ENCODE measurements at places on chromosomes 3 and 15. TPM values are rescaled to one million over a fixed set of nuclear protein-coding genes. Genes with fewer than 3 reads are reported as not detected.

DNA sequence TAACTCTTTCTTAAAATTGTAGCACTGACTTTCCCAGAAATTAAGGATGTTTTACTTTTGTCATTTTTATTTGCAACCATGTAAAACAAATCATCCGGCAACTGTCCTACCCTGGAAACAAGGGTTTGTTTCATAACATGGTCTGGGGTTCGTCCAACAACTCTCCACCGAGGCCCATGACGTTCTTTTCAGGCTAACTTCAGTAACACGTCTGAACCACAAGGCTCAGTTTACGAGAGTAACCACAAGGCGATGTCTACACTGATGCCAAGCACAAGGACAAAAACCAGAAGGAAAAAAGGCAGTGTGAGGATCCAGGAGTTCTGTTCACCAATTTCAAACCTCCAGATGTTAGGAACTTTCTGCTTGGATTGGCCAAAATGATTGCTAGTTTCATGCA, 546.1 kb downstream of the NTRK3 start:
- DNase-seq = peak; percentile 46

The GPR149 gene
- 0.35 TPM for total RNA-seq

The DLEC1 gene
- total RNA-seq = 0.22 TPM

The FEZF2 gene
- not detected for total RNA-seq

DNA sequence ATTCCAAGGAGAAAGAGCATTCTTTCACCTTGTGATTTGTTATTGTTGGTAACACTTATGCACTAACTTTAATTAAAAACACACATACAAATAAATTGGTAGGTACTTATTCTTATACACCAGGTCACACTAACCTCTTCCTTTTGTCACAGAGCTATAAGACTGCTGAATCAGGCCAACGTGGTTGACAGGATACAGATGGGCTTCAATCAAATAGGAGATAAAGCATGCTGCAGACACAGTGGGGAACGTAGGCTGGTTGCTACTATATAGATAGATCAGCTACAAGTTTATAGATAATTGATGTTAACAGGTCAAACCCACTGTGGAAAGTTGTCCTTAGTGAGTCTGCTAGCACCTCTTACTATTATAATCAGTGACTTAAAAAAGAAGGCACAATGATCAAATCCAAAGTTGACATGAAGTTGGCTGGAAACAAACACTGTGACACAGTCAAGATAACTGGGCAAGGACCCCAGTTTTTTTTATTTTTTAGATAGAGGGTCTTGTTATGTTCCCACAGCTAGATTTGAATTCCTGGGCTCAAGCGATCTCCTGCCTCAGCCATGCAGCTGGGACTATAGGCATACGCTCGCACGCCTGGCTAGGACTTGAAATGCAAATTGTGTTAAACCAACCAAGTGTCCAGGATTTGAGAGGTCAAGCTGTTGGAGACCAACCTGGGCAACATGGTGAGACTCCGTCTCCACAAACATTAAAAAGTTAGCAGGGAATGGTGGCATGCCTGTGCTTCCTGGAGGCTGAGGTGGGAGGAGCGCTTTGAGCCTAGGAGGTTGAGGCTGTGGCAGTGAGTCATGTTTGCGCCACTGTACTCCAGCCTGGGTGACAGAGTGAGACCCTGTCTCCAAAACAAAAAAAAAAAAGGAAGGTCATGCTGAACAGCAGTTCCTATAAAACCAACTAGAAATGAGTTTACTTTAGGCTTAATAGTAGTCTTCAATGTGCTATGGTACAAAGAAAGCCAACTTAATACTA, 97.9 kb upstream of the MEX3B start:
- DNase-seq = no peak

The PRKAR2A gene
- 24.3 TPM for total RNA-seq

DNA sequence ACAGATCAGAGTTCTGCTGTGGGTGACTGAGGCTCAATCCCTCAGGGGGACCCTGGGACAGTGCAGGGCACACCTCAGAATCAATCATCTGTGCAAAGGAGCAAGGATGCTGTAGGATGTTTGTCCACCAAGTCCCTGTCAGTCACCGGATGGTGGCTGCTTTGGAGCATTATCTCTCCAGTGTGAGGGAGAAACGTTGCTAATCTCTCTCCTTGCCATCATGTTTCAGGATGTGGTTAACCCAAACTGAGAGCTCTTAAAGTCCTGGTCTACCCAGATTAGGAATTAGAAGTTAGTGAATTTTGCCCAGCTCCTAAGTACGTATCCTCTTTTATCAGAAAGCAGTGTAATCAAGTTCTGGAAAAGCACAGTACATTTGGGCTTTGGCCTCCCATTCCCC, 26.2 kb upstream of the LRRC3B start:
- DNase-seq = no peak

DNA sequence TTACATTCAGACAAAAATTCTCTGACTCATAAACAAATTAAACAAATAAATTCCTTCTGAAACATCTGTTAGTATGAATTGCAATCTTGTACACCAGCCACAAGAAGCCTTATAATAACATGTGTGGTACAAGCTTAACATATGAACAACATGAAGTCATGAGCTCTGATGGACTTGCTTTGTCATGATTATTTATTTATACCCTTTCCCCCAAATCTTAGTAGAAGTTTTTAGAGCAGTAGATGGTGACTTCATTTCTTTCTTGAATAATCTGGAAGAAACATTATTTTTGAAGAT, 633.4 kb downstream of the EPHA3 start:
- DNase-seq = no peak

The SPATA12 gene
- total RNA-seq = 0.04 TPM

DNA sequence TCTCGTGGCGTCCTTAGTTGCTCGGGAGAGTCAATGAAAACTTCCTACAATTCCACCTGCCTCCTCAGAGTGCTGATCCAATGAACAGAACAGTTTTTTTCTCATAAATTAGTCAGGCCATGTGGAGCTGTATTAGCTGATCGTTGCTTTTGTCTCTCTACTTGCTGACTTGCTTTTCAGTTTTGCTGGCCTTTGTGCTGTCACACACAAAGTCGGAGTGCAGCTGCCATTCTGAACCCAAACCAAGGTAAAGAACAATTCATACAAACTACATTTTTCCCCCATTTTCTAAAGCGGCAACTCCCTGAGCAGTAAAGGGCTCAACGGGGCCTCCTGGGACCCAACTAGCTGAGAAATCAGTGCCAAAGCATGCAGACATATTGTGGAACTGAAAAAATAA, 43.1 kb downstream of the MEIS2 start:
- no peak for DNase-seq

The SLC28A1 gene
- 0.35 TPM for total RNA-seq

The VIPR1 gene
- total RNA-seq = 1.2 TPM

GRCh38 chr3:117721866-117722265, 1012.3 kb downstream of the TUSC7 start:
- no peak for DNase-seq

The DPP8 gene
- total RNA-seq = 22.8 TPM

DNA sequence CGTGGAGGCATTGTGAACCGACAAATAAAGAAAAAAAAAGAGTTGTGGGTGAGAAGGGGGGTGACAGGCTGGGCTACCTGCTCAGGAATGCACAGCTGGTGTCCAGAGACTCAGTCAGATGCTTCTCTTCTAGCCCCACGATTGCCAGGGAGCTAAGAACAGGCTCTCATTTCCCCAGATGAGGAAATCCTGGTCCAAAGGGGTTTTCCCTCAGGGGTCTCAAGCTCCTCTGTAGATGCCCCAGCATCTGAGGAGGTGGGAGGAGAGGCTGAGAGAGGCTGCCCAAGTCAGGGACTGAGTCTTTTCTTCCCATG, 35.5 kb downstream of the BNC1 start:
- peak; percentile 2 for DNase-seq

The LSAMP gene
- 9.8 TPM for total RNA-seq

The AGBL1 gene
- 18.1 TPM for total RNA-seq

- DNase-seq = no peak
Observed at GRCh38 chr3:47910233-47910632, 106.0 kb downstream of the MAP4 start.

DNA sequence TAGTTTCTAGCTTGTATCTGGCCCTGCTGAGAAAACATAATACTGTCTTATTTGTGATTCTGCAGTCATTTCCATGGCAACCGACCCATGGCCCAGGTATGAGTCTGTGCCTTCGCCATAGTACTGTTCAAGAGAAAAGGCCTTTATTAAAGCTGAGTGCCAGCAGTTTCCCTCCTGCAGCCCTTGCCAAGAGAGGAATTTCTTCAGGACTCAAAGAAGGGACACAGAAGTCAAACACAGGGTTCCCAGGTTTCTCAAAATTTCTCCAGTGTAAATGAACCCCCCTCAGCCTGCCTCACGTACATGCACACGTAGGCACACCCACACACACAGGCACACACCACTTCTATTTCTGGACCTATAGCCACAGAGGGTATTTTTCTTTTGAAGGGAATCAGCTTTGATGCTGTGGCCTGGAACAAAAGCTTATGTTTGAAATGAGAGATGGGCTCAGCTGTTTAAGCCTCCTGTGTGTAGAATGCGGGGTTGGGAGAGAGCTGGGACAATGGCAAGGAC, 269.2 kb downstream of the PDCD6IP start:
- DNase-seq = peak; percentile 10

DNA sequence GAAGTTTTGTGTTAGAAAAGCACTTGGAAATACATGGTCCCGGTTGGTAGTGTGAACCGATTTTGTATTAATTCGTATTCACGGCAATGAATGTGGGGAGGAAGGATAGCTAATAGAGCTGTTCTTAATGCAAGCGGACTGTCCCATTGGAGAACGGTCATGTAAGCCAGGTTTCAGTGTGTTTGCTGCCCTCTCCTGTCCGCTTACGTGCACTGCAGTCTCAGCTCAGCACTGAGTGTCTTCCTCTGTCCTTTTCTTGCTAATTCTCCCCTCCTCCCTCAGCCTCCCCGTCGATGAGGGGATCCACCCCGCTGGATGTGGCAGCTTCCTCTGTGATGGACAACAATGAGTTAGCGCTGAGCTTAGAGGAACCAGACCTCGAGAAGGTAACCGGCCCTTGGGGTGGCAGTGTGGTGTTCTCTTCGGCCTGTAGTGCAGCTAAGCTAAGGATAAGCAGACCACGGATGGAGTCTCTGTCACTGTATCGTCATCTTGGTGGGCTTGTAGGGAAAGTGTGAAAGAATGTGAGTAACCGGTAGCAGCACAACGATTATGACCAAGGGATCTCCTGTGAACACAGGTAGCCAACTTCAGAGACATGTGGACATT, 267.5 kb upstream of the CHRM5 start:
- peak; percentile 83 for DNase-seq

DNA sequence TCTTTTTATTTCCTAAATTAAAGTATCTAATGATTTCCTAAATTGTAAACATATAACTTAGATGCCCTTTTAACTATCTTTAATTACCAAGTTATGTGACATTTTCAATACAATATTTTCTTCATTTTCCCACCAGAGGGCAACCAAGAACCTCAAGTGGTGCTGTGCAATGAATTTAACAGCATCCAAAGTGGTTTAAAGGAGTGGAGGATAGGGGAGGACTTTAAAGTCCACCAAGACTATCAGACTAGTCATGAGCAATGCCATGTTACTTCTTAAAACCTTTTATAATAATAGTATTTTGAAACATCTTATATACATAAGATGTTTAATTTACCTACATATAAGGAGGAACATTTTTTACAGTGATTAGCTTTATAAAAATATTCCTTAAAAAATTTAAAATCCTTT, 74.4 kb downstream of the DLG1 start:
- peak; percentile 71 for DNase-seq

The MUC20 gene
- total RNA-seq = 0.66 TPM

Measured in muscle of leg (tissue), 16 donors.